ENCODE measurements at places on chromosomes 7 and 10.

- no peak for DNase-seq
Observed at GRCh38 chr7:26348234-26348851, 56.7 kb downstream of the SNX10 start.

DNA sequence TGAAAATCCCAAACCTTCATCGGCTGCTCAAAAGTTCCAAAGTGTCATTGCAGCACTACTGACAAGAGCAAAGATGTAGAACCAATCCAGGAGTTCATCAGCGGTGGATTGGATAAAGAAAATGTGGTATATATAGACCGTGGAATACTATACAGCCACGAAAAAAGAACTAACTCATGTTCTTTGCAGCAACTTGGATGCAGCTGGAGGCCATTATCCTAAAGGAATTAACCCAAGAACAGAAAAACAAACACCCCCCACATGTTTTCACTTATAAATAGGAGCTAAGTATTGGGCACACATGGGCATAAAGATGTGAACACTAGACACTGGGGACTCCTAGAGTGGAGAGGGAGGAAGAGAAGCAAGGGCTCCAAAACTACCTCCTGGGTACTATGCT is 31.6 kb downstream of the PHYH start:
- DNase-seq: no peak

DNA sequence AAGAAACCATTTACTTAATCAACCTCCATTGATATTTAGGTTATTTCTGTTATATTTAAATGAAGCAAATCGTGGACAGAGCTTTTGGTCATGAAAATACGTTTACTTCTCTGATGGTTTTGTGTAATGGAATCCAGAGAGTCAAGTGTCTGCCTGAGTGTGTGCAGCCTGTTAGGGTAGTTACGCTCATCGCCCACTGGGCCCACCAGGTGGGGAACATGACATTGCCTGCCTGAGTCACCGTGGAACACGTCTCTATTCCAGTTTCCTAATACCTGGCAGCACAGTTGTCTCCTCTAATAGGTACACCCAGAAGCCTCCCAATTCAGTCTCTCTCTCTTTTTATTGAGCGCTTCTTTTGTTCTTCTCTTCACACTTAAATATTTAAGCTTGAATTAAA is 91.0 kb downstream of the ADCY1 start:
- DNase-seq: no peak

DNA sequence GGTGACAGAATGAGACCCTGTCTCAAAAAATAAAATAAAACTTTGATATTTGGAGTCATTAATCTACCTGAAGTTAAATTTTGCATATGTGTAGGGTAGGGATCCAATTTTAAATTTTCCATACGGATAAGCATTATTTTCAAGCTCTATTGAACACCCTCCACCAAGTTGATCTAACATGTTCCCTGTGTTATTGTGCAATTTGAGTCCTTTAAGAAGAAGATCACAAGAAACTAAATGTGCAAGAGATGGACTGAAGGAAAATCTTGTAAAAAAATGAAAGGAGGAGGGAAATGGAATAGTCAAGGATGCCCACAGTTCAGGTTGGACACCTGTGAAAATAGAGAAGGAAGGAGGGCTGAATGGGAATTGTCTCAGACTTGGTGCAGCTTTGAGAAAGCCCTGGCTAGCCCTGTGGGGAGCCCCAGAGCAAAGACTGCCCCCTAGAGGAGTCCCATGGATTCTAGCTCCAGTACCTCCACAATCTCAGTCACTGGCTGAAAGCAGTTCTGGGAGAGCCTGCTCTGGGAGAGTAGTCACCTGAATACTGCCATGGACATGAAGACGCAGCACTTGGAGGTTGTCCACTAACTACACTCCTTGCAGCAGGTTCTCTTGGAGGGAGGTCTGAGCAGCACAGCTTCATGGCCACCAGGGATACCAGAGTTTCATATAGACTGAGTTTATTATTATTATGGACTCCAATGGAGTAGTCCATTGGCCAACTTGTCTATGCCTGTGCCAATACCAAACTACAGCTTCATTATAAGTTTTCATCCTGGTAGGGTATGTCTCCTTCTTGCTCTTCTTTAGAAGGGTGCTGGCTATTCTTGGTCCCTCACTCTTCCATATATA is 5.7 kb upstream of the TIAL1 start:
- no peak for DNase-seq

DNA sequence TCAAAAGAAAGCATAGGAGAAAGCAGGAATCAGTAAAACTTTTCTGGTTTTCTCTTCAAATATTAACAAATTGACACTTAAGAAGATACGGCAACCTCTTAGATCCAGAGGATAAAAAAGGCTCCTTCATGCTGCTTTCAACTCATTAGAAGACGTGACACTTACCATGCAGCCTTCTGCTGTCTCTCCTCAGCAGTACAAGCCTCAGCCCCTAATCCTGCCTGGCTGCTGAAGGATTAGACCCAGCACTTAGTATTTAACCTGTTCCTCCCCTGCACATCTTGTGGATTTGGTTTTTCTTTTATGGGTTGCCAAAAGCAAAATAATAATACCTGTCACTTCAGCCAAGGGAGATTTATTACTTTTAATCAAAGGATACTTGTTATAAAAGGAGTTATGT is 108.4 kb downstream of the LYZL1 start:
- DNase-seq: no peak

DNA sequence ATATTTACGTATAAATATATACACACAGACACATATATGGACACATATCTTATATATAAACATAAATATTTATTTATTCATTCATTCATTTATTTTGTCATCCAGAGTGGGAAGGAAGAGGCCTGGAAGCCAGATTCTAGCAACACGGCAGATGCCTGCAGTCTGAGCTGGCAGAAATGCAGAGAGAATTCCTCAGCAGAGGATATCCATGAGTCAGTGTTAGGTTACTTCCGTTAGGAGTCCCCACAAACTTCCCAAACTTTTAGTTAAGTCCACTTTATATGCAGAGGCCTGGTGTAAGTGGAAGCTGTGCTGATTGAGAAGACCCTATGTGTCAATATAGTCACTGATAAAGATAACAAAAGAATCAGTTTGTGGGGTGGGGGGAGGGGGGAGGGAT is 89.6 kb downstream of the PPP1R17 start:
- no peak for DNase-seq

GRCh38 chr7:115332691-115333090 is 410.8 kb downstream of the MDFIC start:
- no peak for DNase-seq

- no peak for DNase-seq
Observed at GRCh38 chr10:224571-224970, 89.3 kb downstream of the ZMYND11 start.

- DNase-seq: no peak
Observed at GRCh38 chr7:74103219-74103772, 19.7 kb downstream of the LIMK1 start.

- no peak for DNase-seq
Observed at GRCh38 chr10:116007256-116007891, 265.6 kb downstream of the GFRA1 start.

DNA sequence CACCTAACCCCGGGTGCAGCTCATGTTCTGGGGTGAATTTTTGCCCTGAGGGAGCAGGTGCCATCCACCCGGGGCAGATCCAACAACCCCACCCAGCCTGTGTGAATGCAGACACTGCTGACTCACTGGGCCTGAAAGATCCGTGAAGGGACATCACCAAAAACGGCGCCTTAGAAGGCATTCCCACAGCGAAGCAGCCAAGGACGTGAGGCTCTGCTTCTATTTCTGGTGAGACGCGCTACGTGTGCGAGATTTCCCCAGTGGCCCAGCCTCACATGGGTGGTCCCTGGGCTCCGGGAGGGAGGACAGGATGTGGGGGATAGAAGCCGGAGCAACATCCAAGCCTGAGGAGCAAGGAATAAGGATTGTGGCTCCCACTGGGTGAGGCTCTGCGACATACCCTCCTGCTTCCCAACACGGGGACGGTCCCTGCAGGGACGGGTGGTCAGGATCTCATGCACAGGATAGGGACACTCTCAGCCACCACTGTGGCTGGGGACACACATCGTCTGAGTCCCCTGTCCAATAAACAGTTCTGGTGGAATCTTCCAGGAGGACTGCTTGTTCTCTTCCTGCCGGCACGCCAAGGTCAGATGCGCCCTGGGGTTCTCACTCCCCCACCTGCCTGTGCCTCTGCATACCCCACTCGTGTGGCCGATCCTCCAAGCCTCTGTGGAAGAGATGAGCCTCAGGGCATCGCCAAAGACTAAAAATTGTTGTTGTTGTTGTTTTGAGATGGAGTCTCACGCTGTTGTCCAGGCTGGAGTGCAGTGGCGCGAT is 70.2 kb downstream of the ZRANB1 start:
- no peak for DNase-seq
